ENCODE measurements at places on chromosomes 7 and 10.

DNA sequence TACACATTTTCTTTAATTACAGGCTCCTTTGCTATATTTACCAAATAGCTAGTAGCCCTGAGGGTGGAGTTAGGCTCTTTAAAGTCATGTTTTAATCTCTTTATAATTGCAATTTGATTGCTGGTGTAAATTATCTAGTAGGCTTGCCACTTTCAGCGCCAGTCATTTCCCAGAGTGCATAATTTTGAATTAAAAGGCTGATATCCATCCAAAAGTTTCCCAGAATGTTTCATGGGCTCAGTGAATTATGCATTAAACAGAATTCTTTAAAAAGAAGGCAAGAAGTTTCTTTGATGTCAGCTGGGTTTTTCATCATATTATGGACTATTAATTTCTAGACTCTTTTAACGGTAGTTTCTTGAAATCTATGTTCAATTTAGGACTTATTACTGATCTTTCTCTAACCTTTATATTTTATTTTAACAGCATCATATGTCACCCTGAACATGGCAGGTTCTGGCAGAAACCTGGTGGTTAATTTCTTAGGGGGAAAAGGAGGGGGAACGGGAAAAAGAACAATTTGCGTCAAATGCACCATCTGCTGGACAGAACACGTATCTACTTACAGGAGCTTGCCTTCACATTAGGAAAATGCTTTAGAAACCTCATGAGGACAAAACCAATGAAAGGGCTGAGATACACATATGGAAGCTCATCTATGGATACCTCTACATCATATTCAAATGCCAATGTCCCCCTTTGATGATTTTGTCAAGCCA is 171.1 kb downstream of the GRM3 start:
- peak; percentile 59 for DNase-seq

DNA sequence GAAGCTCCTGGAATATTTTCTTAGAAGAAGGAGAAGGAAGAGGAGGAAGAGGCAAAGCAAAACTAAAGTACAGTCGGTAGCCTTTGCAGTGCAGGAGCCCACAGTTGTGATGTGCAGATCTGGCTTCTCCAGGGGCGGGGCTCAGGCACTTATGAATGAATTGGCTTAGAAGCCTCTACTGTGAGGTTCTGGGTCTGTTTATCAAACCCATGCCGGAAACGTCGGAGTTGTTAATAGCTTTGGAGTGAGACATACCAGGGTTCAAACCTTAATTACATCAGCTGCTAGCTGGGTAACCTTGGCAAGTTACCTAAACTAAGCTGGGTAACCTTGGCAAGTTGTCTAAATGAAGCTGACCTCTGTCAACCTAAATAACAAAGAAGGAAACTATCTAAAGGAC is 89.3 kb upstream of the PITRM1 start:
- no peak for DNase-seq

DNA sequence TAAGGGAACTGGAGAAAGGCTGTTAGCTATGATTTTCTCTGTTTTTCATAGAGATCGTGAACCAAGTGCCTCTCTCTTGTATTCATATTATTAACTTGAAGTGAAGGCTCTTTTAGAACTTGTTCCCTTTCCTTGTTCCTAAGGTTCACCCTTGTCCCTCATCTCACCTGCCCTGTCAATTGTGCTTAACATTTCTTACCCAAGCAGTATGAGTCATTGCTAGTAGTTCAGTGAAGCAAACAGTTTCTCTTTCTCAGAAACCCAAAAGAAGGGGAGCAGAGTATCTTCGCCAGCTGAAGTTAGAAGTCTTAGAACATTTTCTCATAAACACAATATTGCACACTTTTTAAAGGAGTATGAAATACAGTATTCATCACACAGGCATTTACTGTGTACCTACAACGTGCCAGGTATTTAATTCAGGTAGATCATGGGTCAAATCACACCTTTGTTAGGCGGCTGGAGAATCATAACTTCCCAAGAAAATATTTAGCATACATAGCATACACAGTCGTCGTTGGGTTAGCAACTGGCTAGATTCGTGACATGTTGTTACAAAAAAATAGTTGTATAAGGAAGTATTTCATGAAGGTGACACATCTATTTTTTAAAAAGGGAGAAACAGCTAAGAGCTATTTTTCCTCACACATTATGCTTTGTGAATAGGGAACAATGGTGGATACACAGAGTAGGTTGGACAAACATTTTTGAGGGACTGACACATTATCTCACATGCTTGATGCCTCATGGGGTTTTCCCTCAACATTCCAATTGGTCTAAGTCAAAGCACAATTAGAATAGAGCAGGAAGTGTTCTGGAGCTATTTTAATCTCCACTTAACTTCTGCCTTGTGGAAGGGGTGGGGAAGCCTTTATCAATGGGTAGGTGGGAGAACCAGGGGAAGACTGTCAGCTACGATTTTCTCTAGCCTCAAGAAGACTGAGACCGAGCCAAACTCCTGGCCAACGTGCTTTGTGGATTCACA is 13.2 kb downstream of the HDAC9 start:
- peak; percentile 65 for DNase-seq

DNA sequence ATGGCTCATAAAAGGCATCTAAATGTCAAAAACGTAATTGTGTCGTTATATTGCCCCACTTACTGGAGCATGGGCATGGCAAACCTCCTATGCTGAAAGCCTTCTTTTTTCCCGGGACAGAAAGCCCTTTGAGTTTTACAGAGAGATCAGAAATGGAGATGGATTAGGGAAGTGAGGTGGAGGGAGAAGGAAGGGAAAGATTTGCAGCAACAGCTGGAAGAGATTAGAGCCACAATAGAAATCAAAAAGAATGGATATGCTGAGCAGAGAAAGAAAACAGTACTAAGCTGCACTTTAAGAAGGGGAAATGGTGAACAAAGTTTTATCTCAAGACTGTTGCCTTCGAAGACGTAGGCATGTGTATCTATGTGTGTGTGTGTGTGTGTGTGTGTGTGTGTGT is 97.2 kb upstream of the PCGF5 start:
- no peak for DNase-seq

DNA sequence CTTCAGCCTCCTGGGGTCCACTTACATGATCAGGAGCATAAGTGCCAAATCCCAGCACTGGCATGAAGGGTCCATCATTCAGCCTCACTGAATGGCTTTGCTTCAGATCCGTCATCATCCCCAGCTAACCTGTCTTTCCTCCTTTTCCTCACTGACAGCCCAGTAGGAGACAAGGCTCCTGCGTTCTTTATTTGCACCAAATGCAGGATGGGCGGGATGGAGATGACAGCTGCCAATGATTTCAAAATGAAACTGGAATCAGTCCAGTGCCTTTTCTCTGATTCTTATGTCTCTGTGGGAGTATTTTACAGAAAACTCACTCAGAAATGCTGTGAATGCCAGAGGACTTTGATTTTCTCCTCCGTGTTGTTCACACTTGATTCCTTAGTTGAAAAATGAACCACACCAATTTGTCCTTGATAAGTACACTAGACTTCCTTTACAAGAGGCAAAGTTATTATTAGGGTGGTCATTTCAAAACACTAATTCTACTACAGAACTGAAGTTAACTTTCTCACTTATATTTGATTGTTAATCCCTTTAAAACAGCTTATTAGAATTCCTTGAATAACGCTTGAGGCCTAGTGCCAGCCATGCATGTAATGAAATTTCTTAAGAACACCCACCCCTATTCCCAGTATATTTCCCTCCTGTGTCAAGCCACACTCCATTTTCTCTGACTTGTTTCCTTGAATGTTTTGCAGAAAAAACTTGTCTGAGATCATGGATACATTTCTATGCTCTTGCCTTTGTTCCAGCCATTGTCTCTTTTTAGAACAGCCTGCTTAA is at the start of gene AKR1C8:
Gene AKR1C8 (minus strand): TSS at position 164 of the 789 bp plus-strand sequence. CDS start 46 bp downstream, at position 118.
- no peak for DNase-seq

DNA sequence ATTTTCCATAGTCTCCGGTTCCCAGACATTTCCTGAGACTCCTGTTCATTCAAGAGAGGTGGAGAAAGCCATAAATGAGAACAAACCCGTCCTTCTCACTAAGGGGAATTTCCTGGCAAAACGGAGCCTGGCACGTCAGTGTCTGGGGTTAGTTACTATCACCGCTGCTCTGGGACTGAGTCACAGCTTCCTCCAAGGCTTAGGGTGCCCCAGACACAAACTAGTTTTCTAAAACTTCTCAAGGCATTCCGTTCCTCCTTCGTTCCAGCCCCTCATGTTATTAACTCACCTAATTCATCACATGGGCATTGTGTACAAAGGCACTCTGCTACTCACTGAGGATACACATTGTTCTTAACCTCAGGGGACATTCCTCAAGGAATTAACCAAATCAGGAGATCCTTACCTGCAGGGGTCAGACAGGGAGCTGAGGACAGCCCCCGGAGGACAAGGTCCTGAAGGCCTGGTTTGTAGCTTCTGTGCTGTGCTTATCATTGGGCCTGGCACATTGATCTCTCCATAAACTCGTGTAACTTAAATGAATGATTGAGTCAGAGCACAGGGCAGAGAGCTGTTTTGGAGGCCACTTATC is 103.0 kb upstream of the KLF6 start:
- DNase-seq = peak; percentile 88

- DNase-seq = no peak
Observed at GRCh38 chr10:106338486-106338885, 826.0 kb downstream of the SORCS1 start.

DNA sequence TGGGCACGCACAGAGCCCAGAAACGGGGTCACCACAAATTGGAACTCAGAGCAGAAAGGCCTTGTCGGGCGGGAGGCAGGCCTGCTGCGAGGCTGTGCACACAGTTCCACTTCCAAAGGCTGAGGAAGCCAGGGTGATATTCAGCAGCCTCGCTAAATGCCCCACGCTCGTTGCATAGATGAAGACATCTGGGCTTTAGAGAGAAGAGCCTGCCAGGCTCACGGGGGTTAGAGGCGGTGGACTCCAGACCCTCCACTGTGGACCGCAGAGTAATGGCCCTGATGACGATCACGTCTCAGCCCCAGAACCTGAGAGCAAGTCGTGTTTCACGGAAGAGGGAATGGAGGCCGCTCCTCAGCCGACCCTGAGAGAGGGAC is 104.2 kb downstream of the DNAJB6 start:
- no peak for DNase-seq

GRCh38 chr10:370449-370825 is 235.2 kb downstream of the ZMYND11 start:
- no peak for DNase-seq

GRCh38 chr10:1151076-1152033 is 95.2 kb downstream of the WDR37 start:
- no peak for DNase-seq

DNA sequence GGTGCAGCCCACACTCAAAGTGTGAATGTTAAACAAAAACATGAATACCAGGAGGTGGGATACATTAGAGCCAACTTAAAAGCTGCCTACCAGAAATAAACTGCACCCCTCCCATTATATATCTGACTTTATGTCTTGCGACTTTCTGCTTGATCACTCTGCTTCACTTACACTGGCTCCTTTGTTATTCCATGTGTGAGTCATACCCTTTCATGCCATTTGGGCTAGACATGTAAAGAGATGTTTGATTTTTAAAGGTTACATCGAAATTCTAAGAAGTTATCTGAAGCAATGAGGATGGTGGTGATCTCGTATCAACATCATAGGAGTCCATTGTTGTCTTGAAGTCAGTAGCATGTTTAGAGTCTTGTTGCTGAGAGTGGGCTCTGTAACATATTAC is 31.6 kb upstream of the ETV1 start:
- no peak for DNase-seq
